Activated CD8-positive, alpha-beta memory T cell treated with anti-CD3 and anti-CD28 coated beads, Interleukin-2, amount 10 ng/mL, durations not matched to agents 7 days and 5 days (primary cell): ENCODE measurements at places on chromosomes 2 and 18. TPM values are rescaled to one million over a fixed set of nuclear protein-coding genes. Genes with fewer than 3 reads are reported as not detected.

SPR gene
- total RNA-seq: 1.3 TPM

CFC1 gene
- total RNA-seq: not detected

FIGN gene
- total RNA-seq: not detected

- H3K27me3 ChIP-seq: no peaks in the 10 kb centered on the region
- peaks cover 2% of the 10 kb centered on the region for H3K36me3 ChIP-seq
- H3K4me1 ChIP-seq: peaks cover 8% of the 10 kb centered on the region
These were observed 10.6 kb downstream of the CXCR4 start for GRCh38 chr2:136107051-136108033.

- H3K4me1 ChIP-seq: peaks cover 6% of the 10 kb centered on the region
- no peak overlapping the region for H3K4me3 ChIP-seq
- peaks cover 1% of the 10 kb centered on the region for H3K36me3 ChIP-seq
- H3K27me3 ChIP-seq: peaks cover 41% of the 10 kb centered on the region
- H3K27ac ChIP-seq: no peak overlapping the region
These were observed 9.5 kb upstream of the KIF5C start for GRCh38 chr2:148865512-148865911.
